D721Med (cell line): ENCODE measurements at places on chromosomes 16 and 17.

GRCh38 chr16:17885659-17886207, 415.0 kb upstream of the XYLT1 start:
- DNase-seq = no peak

DNA sequence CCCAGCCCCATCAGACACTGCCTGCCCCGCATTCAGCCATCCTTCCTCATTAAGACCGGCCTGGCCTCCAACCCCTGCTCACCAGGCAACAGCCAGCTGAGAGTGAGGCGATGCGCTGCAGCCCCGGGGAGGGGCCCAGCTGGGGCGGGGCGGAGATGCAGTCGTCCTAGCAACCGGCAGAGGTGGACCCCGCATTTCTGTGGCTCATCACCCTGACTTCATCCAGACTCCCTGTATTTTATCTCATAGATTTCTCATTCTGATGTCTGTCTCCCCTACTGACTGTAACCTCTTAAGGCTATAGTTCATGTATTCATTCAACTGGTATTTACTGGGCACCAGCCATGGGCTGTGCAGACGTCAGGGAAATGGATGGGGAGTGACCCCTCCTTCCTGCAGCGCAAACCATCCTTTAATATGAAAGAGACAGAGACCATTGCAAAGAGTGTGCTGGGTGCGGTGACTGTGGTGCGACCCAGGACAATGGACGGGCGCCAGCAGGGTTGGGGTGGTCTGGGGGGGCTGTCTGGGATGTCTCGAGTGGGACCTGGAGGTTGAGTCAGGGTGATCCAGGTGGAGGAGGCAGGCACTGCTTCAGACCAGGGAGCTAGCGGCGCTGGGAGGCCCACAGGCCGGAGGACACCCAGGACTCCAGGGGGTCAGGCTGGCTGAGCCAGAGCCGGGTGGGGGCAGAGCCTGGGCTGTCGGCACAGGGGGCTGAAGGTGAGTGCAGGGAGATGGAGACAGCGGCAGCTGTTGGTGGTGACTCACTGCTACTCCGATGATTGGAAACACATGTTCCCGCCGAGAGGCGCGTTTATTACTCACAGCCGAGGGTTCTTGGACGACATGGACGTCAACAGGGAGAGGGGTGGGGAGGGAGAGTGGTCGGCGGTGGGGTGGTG, 10.5 kb upstream of the TIMP2 start:
- DNase-seq = no peak

GRCh38 chr17:79473111-79473875, 137.6 kb downstream of the RBFOX3 start:
- no peak for DNase-seq

- DNase-seq = no peak
These were observed 22.0 kb downstream of the PRCD start for GRCh38 chr17:76561799-76562268.

- no peak for DNase-seq
These were observed 144.6 kb downstream of the DNAH9 start for GRCh38 chr17:11742886-11743285.

GRCh38 chr16:85227946-85228862, 115.9 kb upstream of the CIBAR2 start:
- DNase-seq = no peak

DNA sequence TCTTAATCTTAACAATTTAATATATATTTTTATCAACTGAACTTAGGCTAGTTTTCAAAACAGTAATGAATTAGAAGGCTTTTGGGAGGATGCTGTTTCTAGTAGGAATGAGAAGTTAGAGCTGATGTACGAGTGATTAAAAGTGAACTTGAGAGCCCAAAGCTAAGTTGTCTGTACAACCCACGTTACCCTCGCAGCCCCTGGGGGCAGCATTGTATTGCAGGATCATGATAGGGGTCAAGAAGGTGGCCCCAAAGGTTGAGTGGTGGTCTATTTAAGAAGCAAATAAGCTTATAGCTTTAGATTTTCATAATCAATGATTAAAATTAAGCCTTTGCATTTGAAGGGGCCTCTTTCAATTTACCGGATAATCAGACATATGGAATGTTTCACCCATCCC, 33.7 kb upstream of the ALDH3A2 start:
- DNase-seq = no peak

GRCh38 chr16:47426806-47427205, 34.1 kb downstream of the ITFG1 start:
- DNase-seq = no peak

DNA sequence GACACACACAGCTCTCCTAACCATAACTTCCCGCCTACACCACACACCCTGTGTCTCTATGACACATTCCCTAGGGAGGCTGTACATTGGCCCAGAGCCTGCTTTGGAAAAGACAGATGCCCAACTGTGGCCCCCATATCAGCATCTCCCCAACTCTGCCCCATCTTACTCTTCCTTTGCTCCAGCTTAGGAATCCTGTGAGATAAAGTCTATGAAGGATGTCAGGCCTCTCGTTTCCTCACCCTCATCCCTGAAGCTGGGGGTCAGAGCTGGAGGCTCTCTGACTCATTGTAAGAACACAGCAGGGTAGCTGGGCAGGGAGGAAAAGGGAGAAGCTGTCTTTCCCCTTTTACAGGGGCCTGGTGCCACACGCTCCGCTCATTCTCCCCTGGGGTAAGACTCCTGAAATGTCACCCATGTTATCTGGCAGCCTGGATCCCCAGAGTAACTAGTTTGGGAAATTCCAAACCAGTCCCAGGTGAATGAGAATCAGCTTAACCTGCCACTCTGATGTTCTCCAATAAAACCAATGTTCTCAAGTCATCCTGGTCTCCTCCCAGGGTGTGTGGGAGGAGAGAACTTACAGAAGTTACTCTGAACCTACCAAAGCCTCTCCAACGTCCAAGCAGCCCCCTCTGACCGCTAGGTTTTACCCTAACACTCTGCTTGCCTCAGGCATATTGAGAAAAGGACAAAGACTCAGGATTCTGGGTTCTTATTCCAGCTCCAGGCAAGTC, 2.8 kb downstream of the RAPGEFL1 start:
- no peak for DNase-seq
